Fibroblast of skin of scalp (primary cell): ENCODE measurements at places on chromosomes 3 and 15.

GRCh38 chr3:10935028-10935427 lies 57.5 kb upstream of the SLC6A1 start:
- no peak for DNase-seq

DNA sequence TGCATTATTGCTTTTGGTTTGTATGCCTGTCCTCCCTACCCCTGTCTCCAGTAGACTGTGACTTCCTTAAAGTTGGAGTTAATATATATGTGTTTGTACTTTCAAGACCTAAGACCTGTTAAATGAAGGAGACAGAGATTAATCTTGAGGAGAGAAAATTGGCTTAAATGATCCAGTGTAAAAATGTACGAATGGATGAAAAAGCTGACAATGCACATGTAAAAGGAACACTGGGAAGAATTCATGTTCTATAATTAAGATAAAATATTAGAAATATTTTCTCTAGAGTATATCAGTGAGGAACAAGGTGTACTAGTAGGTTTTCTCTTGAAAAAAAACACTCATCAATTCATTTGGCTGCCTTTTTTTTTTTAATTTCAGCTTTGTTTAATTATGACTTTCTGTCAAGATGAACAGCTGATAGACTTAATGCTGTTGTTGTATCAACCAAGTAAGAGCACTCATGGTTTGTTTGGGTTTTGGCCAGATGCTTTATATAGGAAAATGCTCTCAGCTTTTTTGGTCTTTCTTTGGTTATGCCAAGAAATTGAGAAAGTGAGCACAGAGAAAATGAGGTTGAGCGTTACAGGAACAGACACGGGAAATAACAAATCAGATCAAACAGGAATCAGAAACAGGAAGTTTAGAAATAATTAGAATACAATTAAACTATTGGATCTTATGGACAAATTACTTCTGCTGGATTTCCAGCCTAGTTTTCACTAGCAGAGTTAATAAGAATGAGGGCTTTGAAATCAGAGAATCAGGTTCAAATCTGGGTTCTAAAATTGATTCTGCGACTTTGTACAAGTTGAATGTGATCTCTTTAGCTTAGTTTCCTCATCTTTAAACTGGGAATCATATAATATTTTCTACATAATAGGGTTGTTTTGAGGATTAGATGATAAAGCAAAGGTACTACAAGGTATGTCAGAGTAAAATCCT lies 38.3 kb upstream of the AADAC start:
- no peak for DNase-seq

DNA sequence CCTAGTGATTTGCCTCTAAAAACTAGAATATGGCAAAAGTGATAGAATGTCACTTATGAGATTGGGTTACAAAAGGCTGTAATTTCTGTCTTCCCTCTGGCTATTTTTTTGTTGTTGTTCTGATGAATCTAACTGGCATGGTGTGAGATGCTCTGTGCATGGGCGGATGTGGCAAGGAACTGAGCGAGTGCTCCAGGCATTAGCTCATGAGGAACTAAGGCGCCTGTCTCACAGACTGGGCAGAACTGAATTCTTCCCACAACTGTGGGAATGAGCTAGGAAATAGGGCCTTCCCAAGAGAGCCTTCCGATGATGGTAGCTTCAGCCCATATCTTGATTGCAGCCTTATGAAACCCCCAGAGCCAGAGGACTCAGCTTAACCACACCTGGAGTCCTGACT lies 222.5 kb downstream of the NR2F2 start:
- DNase-seq: no peak

- peak; percentile 88 for DNase-seq
Measured at GRCh38 chr3:195896361-195897080, 11.8 kb downstream of the TNK2 start.

GRCh38 chr15:63803106-63803886 lies 30.5 kb downstream of the HERC1 start:
- no peak for DNase-seq

DNA sequence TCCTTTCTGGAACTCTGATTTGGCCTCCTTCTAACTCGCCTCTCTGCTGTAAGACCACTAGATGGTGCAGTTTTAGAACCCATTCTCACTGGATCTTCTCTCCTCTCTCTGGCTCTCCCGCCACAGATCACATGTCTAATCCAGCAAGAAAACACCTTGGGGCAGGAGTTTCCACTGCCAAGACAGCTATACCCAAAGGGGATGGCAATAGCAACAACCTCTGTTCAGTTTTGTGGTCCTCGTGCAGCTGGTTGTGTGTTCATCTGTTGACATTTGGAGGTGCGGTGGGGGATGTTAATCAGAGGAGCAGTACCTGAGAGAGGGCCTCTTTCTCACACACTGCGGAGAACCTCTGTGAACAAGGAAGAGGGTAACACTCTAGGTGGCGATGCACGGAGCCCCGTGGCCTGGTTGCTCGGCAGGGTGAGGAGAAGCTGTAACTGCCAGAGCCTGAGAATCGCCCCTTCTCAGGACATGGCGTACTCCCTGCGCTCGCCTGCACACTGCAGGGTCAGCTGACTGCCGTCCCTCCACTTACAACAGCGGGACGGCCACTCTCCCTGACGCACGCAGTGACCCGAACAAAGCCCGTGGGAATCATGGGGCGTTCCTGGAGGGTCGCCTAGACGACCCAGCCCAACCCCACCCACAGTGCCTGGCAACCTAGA lies at the start of gene TEX55:
Gene TEX55 (plus strand): TSS at position 666 of the 668 bp plus-strand sequence. CDS start 25 bp downstream, outside the sequence.
- DNase-seq: peak; percentile 63
